ENCODE measurements at places on chromosomes 3 and 15.

GRCh38 chr3:139771331-139771730, 93.6 kb upstream of the NMNAT3 start:
- DNase-seq, result no peak
- H3K4me1 ChIP-seq, result peaks cover 17% of the 10 kb centered on the region
- H3K27me3 ChIP-seq, result no peaks in the 10 kb centered on the region
- H3K36me3 ChIP-seq, result no peaks in the 10 kb centered on the region

GRCh38 chr3:180265551-180265950, 228.8 kb upstream of the PEX5L start:
- no peaks in the 10 kb centered on the region for H3K36me3 ChIP-seq
- DNase-seq, result no peak
- H3K4me3 ChIP-seq, result no peak overlapping the region
- H3K27ac ChIP-seq, result no peak overlapping the region

GRCh38 chr3:126180477-126181397, at the start of gene ALDH1L1:
ALDH1L1 (minus strand) TSS chr3:126180586; CDS start chr3:126160979, 19,607 bp downstream.
- peak within 1 kb of the TSS; percentile 75 for H3K4me3 ChIP-seq
- H3K27ac ChIP-seq, result no peak within 1 kb of the TSS
- H3K27me3 ChIP-seq, result peaks cover 14% of the 10 kb centered on the region
- no peaks in the 10 kb centered on the region for H3K36me3 ChIP-seq

DNA sequence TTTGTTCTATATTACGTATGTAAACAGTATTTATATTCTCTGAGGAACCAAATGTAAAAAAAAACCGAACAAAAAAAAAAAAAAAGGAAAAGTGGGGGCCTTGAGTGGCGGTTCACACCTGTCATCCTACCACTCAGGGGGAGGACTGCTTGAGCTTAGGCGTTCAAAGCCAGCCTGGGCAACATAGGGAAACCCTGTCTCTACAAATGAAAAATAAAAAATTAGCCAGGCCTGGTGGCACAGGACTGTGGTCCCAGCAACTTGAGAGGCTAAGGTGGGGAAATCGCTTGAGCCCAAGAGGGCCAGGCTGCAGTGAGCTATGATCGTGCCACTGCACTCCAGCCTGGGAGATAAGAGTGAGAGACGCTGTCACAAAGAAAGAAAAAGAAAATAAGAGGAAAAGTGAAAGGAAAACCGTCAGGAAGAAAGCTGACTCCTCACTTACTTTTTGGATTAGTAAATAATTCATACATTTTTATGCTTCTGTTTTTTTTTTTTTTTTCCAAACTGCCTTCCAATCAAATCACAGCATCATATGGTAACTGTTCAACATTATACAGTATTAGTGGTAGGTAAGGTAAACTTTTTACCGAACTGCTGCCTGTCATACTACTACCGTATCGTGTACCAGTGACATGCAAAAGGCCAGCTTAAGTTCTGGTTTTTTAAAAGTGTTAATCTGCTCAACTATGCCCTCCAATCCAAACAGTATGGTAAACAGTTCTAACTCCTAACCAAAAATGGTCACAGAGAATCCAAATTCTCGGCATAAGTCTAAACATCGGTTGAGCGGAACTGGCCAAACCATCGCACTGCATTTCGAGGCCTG, 1.2 kb downstream of the PHC3 start:
- no peak for DNase-seq
- peaks cover 40% of the 10 kb centered on the region for H3K36me3 ChIP-seq
- no peaks in the 10 kb centered on the region for H3K27me3 ChIP-seq
- peak overlapping the region; percentile 74 for H3K4me3 ChIP-seq
- H3K27ac ChIP-seq, result no peak overlapping the region

DNA sequence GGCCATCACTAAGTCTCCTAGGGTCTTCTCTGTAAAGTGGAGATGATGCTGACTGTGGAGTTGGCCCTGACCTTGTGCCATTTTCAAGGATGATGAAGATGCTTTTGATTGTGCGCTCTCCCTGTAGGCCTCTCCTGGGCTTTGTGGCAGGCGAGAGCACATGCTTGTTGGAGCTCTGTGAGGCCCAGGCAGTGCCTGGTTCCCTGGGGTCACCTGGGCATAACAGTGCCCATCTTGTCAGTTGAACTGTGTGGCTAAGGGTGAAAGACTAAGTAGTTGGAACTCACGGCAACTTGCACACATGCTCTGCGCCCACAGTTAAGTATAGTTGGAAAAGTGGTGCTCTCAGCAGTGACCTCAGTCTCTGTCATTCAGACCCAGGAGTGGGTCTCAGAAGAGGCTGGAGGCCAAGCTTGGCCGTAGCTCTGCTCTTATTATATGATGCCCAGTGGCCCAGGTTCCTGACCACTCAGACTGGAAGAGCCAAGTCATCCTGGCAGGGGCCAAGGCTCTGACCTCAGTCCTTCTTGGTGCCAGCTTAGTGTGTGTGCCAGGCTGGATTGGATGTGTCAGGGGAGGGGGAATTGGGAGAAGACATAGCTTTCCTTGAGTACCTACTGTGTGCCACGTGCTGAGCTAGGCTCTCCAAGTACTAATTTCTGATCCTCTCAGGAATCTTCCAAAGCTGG, 154.6 kb downstream of the EEFSEC start:
- no peaks in the 10 kb centered on the region for H3K27me3 ChIP-seq
- H3K27ac ChIP-seq, result no peak overlapping the region
- DNase-seq, result no peak
- H3K4me1 ChIP-seq, result no peaks in the 10 kb centered on the region
- H3K36me3 ChIP-seq, result no peaks in the 10 kb centered on the region

- H3K4me3 ChIP-seq, result no peak overlapping the region
- H3K27ac ChIP-seq, result no peak overlapping the region
- DNase-seq, result no peak
- H3K27me3 ChIP-seq, result no peaks in the 10 kb centered on the region
- H3K4me1 ChIP-seq, result no peaks in the 10 kb centered on the region
Observed at GRCh38 chr15:101001796-101002195, 82.6 kb downstream of the LRRK1 start.

GRCh38 chr3:45639044-45639392, 44.5 kb downstream of the LIMD1 start:
- H3K27ac ChIP-seq, result no peak overlapping the region
- no peaks in the 10 kb centered on the region for H3K36me3 ChIP-seq
- DNase-seq, result no peak
- H3K4me1 ChIP-seq, result peaks cover 13% of the 10 kb centered on the region

- no peak overlapping the region for H3K4me3 ChIP-seq
- no peaks in the 10 kb centered on the region for H3K27me3 ChIP-seq
- H3K27ac ChIP-seq, result no peak overlapping the region
- H3K36me3 ChIP-seq, result peaks cover 56% of the 10 kb centered on the region
- H3K4me1 ChIP-seq, result no peaks in the 10 kb centered on the region
- no peak for DNase-seq
Observed at GRCh38 chr15:42163947-42164550, 7.6 kb upstream of the PLA2G4F start.

DNA sequence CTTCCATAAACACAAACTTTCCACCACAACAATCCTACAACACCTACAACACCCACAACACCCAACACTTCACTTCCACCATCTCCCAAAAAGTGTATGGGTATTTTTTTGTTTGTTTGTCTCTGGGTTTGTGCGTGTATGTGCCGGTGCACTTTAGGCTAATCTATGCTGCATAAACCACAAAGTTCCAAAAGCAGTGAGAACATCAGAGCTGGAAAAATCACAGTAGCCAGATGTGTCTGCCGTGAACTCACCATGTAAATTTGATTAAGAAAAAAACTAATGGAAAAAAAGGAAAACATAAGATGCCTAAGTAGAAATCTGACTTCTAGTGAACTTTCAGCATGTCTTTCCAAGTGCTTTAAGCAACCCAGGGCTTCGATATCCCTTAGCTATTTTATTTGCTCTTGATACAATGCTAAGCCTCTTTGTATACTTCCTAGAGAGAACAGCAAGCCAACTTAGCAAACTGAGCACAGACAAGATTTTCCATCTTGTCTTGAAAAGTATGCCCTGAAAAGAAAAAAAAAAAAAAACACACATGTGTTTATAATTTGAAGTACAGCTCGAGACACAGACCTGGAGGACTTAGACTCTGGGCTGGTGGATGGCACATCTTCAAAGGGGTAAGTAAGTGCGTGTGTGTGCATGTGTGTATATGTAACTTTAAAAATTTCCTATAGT, 91.4 kb downstream of the WWTR1 start:
- H3K36me3 ChIP-seq, result peaks cover 30% of the 10 kb centered on the region
- H3K4me1 ChIP-seq, result no peaks in the 10 kb centered on the region
- H3K4me3 ChIP-seq, result no peak overlapping the region
- H3K27ac ChIP-seq, result no peak overlapping the region
- no peak for DNase-seq

GRCh38 chr3:8599146-8599545, 45.5 kb downstream of the SSUH2 start:
- no peak overlapping the region for H3K27ac ChIP-seq
- DNase-seq, result no peak
- peaks cover 2% of the 10 kb centered on the region for H3K4me1 ChIP-seq
- H3K4me3 ChIP-seq, result no peak overlapping the region
- H3K27me3 ChIP-seq, result no peaks in the 10 kb centered on the region

GRCh38 chr3:153070511-153070868, 91.5 kb upstream of the RAP2B start:
- no peak overlapping the region for H3K4me3 ChIP-seq
- no peaks in the 10 kb centered on the region for H3K4me1 ChIP-seq
- H3K27me3 ChIP-seq, result no peaks in the 10 kb centered on the region

GRCh38 chr3:127700406-127700805, 27.7 kb downstream of the ABTB1 start:
- H3K27me3 ChIP-seq, result no peaks in the 10 kb centered on the region
- H3K36me3 ChIP-seq, result no peaks in the 10 kb centered on the region
- peaks cover 11% of the 10 kb centered on the region for H3K4me1 ChIP-seq
- no peak overlapping the region for H3K4me3 ChIP-seq
- no peak overlapping the region for H3K27ac ChIP-seq
- no peak for DNase-seq

DNA sequence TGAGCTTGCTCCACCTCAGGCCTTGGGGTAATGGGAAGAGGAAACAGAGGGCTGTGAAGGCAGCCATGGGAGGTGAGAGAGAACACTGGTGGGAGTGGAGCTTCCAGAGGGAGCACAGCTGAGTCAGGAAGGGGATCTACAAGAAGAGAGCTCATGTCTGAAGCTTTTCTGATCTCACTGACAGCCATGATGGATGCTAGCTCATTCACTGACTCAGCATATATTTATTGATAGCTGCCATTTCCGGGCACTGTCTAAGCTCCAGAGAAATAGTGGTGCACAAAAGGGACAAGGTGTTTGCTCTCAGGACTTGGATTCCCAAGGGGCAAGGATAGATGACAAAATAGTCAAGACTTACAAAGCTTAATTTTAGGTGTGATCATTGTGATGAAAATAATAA, 218.8 kb downstream of the CLSTN2 start:
- no peak overlapping the region for H3K4me3 ChIP-seq
- no peaks in the 10 kb centered on the region for H3K4me1 ChIP-seq
- H3K27ac ChIP-seq, result no peak overlapping the region
- no peak for DNase-seq

- H3K4me1 ChIP-seq, result no peaks in the 10 kb centered on the region
- no peak for DNase-seq
- H3K27ac ChIP-seq, result no peak overlapping the region
- H3K4me3 ChIP-seq, result no peak overlapping the region
- no peaks in the 10 kb centered on the region for H3K36me3 ChIP-seq
Observed at GRCh38 chr3:129352045-129352444, 73.4 kb downstream of the HMCES start.

GRCh38 chr15:57741089-57741488, 34.6 kb downstream of the POLR2M start:
- no peak for DNase-seq
- no peak overlapping the region for H3K27ac ChIP-seq
- H3K4me3 ChIP-seq, result no peak overlapping the region
- no peaks in the 10 kb centered on the region for H3K4me1 ChIP-seq
- H3K36me3 ChIP-seq, result no peaks in the 10 kb centered on the region

GRCh38 chr15:70437882-70438451, 325.4 kb downstream of the UACA start:
- no peak for DNase-seq
- H3K27ac ChIP-seq, result peak overlapping the region; percentile 27
- H3K4me1 ChIP-seq, result peaks cover 31% of the 10 kb centered on the region
- H3K4me3 ChIP-seq, result no peak overlapping the region

DNA sequence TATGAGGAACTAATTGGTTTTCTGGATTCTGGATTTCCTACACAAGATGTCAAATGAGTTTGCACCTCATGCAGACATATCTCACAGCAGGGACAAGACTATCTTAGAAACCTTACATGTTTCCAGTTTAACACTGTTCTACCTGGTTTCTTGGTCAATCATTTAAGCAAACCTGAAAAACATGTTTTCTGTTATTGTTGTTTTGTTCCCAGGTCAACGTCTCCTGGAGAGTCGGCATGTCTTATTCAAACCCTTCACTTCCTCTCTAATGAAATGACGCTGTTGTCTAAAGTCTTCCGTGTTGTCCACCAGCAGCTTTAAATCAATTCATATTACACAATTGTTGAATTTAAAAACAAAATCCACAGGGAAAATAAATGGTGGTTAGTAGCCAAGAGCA, 150.9 kb downstream of the CNTN3 start:
- no peak for DNase-seq
- no peak overlapping the region for H3K4me3 ChIP-seq
- H3K4me1 ChIP-seq, result peaks cover 4% of the 10 kb centered on the region
- H3K27ac ChIP-seq, result no peak overlapping the region
- H3K27me3 ChIP-seq, result no peaks in the 10 kb centered on the region
- H3K36me3 ChIP-seq, result no peaks in the 10 kb centered on the region

DNA sequence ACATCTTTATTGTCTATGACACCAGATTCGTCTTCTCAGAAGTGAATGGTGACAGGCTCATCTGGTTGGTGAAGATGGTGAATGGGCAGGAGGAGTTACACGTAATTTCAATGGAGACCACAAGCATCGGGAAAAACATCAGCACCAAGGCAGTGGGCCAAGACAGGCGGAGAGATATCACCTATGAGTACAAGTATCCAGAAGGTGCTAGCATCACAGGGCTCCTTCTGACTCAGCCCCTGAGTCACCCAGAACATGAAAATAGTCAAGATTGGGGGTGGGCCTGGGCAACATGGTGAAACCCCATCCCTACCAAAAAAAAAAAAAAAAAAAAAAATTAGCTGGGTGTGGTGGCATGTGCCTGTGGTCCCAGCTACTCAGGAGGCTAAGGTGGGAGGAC, 32.6 kb downstream of the TGM4 start:
- H3K4me3 ChIP-seq, result no peak overlapping the region
- H3K27me3 ChIP-seq, result no peaks in the 10 kb centered on the region
- H3K36me3 ChIP-seq, result no peaks in the 10 kb centered on the region
